Endothelial cell of umbilical vein (primary cell): ENCODE measurements at places on chromosomes 6 and 20.
A peak's percentile ranks its signal among the peaks of the same experiment; 100 is the strongest.

DNA sequence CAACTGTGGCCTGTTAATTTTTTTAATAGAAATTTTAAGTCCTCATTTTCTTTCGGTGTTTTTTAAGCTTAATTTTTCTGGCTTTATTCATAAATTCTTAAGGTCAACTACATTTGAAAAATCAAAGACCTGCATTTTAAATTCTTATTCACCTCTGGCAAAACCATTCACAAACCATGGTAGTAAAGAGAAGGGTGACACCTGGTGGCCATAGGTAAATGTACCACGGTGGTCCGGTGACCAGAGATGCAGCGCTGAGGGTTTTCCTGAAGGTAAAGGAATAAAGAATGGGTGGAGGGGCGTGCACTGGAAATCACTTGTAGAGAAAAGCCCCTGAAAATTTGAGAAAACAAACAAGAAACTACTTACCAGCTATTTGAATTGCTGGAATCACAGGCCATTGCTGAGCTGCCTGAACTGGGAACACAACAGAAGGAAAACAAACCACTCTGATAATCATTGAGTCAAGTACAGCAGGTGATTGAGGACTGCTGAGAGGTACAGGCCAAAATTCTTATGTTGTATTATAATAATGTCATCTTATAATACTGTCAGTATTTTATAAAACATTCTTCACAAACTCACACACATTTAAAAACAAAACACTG lies 10.1 kb downstream of the HFE start:
- peak; percentile 66 for DNase-seq

- no peak for DNase-seq
Measured at GRCh38 chr6:84763886-84764331, 489 bp downstream of the TBX18 start.

GRCh38 chr6:111759836-111760785 lies 113.1 kb downstream of the FYN start:
- DNase-seq, result no peak

- no peak for DNase-seq
Measured at GRCh38 chr6:161406646-161407045, 132.8 kb upstream of the AGPAT4 start.

DNA sequence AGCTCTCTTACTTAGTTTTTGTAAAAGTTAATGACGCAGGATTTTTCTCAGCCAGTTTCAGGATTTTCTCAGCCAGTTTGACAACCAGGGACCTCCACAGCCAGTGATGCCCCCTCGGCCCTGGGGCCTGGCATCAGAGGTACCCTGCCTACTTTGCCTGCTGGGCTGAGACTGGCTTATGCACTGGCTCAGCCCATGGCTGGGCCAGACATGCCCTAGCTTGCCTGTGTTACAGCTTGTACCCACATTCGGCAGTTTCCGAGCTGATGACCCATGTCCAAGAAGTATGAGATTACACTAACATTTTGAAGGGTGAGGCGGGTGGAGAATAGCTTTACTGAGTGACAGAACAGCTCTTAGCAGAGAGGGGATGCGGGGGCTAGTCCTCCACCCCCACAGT lies 406.1 kb upstream of the HSF2 start:
- no peak for DNase-seq

- DNase-seq, result peak; percentile 61
Measured at GRCh38 chr20:4026093-4026601, 10.8 kb upstream of the RNF24 start.

- DNase-seq, result no peak
Measured at GRCh38 chr6:148203970-148204369, 138.7 kb upstream of the SASH1 start.

- no peak for DNase-seq
Measured at GRCh38 chr20:37315452-37316110, 26.1 kb downstream of the MANBAL start.

DNA sequence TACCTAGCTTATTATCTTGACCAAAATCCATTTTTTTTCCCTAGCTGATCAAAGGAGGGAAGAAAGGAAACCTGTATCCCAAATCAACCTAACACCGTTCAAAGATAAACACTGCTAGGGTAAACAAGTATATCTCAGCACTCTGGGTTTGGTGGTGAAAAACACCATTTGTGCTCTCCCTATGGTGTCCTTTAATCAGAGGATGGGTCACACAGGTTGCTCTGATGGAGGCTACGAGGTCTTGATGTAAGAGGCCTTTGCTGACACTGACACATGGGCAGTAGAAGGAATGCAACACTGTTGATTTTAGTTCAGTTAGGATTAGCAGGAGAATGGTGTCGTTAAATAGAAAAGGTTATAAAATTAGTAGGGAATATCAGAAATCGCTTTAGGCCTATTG lies 179.3 kb downstream of the HDGFL1 start:
- no peak for DNase-seq

DNA sequence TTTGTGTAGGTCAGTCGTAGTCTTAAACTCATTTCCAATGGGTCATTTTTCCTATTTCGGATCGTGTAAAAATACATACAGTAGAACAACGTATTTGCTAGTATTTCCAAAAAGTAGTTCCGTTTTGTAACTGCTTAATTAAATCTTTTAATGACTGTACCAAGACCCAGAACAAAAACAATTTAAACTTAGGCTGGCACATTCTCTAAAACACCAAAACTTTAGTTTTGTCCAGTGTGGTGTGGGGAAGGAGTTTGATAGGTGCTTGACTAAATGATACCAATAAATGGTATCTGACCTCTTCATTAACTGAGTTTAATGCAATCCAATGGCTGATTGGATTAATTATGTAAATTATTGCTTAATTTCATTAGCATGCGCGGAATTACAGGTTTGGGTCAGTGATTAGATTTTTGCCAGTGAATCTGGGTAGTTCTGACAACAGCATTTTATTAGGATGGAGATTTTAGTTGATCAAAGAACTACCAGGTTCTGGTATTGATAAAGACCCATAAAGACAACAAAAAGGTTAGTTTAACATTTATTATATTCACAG lies 20.8 kb downstream of the OR2B2 start:
- no peak for DNase-seq

GRCh38 chr6:111585241-111585973 lies 20.3 kb downstream of the TRAF3IP2 start:
- no peak for DNase-seq

DNA sequence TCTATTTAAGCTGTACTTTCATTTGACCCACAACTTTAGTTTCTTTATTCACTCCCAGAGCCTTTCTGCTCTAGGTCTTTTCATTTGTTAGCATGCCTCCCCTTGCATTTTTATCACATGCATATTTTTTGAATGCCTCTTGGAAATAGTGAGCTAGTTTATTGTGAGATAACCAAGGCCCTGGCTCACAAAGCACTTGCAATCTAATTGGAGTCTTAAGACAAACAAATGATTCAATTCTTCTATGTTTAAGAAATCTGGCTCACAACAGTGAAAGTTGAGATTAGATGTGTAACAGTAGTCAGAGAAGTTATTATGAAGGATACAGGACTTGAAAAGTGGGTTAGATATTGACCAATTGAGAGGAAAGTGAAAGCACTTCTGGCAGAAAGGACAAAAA lies 173.4 kb downstream of the MOXD1 start:
- no peak for DNase-seq

- no peak for DNase-seq
Measured at GRCh38 chr20:1757606-1758512, 100.3 kb upstream of the SIRPG start.

GRCh38 chr20:39491711-39492110 lies 529.6 kb downstream of the DHX35 start:
- no peak for DNase-seq
